ENCODE measurements at places on chromosomes 7 and 10. TPM values are rescaled to one million over a fixed set of nuclear protein-coding genes. Genes with fewer than 3 reads are reported as not detected.

The MGAM2 gene
- total RNA-seq, result not detected

The CDK14 gene
- 0.94 TPM for total RNA-seq

The MBLAC1 gene
- 4.8 TPM for total RNA-seq

The INSYN2A gene
- not detected for total RNA-seq

The TNS3 gene
- total RNA-seq, result 2.0 TPM

The EPO gene
- not detected for total RNA-seq

The PDLIM1 gene
- 10.0 TPM for total RNA-seq

The PTN gene
- total RNA-seq, result not detected

The CDC14C gene
- total RNA-seq, result not detected

DNA sequence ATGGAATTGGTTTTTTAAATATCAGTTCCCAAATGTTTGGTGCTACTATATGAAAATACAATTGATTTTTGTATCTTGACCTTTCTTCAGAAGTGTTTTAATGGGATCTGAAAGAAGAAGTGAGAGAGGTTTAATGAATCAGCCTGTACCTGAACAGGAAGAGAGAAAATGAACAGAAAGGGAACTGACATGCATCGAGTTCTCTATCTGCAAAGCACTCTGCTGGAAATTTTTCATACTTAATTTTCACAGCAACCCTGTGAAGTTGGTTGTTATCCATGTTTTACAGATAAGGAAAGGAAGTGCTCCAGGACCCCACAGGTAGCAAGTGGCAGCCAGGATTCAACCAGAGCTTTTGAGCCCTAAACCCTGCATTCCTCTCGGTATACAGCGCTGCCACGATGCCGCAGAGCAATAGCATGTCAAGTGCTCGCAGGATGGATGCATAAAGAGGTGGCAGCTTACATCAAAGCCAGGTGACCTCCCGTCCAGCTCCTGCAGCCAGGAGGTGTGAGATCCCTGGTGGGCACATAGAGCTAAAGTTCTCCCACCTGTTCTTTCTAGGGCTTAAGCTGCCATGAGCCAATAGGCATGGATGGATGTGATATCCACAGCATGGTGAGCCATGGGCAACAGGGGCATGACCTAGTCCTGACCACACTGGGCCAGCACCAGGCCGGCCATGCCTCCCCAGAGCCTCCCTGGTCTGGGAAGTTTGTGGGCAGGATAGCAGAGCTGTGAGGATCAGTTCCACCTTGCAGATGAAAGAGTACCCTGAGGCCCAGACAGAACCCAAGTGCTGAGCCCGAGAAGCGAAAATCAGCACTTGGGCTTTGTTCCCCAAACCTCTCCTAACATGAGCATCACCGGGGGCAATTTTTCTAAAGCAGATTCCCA lies 57.2 kb downstream of the CALML3 start:
- no peak overlapping the region for H3K4me3 ChIP-seq
- H3K27me3 ChIP-seq, result peaks cover 2% of the 10 kb centered on the region
- H3K27ac ChIP-seq, result no peak overlapping the region
- H3K36me3 ChIP-seq, result no peaks in the 10 kb centered on the region

DNA sequence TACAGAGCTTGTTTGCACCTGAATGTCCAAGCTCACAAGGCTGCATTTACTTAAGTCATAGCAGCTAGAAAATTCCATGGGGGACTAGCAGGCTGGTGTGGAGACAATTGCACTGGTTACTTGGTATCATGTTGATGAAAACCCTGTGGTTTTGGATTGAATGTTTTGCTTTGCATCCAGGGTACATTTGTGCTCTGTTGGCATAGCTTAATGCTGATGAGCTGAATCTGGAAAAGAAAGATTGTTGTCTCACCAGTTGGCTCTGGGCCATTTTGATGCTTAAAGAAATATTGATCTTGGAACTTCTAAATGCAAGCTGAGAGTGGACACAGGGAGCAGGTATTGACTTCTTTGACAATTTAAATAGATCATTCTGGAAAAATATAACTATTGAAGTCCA lies 122.5 kb upstream of the MBL2 start:
- no peaks in the 10 kb centered on the region for H3K27me3 ChIP-seq
- DNase-seq, result no peak
- H3K4me3 ChIP-seq, result no peak overlapping the region
- no peaks in the 10 kb centered on the region for H3K4me1 ChIP-seq

DNA sequence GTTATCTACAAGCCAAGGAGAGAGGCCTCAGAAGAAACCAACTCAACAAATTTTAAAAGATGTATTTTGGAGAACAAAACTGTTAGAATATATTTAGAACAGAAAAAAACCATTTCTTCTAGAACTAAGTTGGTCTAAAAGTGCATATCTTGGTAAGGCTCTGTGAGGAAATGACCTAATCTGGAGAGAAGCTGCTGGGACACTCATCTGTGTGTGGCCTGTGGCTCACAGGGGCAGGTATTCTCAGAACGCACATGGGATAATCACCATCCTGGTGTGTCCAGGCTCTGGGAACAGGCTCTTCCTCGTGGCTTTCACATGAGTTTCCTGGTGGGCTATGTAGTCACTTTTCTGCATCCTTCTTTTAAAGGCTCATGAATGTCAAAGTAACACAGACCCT lies 38.1 kb upstream of the PRSS1 start:
- H3K36me3 ChIP-seq, result no peaks in the 10 kb centered on the region
- H3K4me3 ChIP-seq, result peak overlapping the region; percentile 86
- no peaks in the 10 kb centered on the region for H3K27me3 ChIP-seq

DNA sequence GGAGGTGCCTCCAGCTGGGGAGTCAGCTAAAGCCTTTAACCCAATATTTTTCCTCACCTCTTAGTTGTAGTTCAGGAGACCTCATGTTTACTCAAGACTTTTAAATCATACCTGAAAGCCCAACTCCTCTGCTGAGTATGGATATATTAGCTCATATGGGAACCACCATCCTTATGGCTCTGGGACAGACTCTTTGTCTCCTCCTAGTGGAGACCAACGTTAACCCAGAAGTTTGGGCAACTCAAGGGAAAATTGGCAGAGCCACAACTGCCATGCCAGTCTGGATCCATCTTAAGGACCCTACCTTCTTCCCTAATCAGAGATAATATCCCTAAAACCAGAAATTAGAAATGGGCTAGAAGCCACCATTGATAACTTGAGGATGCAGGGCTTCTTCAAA lies 80.8 kb downstream of the TMEM106B start:
- no peak for DNase-seq
- H3K27ac ChIP-seq, result no peak overlapping the region
- no peak overlapping the region for H3K4me3 ChIP-seq
- H3K36me3 ChIP-seq, result peaks cover 10% of the 10 kb centered on the region

GRCh38 chr10:12723220-12723619 lies 278.3 kb downstream of the CCDC3 start:
- no peaks in the 10 kb centered on the region for H3K27me3 ChIP-seq
- DNase-seq, result no peak
- H3K4me1 ChIP-seq, result no peaks in the 10 kb centered on the region
- H3K27ac ChIP-seq, result no peak overlapping the region

DNA sequence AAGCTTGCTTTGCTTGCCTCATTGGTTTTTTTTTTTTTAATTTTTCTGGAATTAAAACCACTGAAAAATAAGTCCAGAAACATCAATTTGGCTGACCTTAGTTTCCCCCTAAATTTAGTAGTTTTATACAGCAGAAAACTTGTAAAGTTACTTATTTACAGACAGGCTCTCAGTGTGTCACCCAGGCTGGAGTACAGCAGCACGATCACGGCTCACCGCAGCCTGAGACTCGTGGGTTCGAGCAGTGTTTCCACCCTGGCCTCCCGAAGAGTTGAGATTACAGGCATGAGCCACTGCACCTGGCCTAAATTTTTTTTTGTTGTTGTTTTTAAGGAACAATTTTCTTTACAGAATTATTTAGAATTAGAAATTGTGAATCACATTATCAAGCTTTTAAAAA lies 250.5 kb downstream of the SDK1 start:
- no peak overlapping the region for H3K27ac ChIP-seq
- peaks cover 6% of the 10 kb centered on the region for H3K27me3 ChIP-seq
- peaks cover 1% of the 10 kb centered on the region for H3K36me3 ChIP-seq
- no peak overlapping the region for H3K4me3 ChIP-seq
- no peak for DNase-seq

- H3K4me3 ChIP-seq, result no peak overlapping the region
- no peaks in the 10 kb centered on the region for H3K27me3 ChIP-seq
- H3K36me3 ChIP-seq, result no peaks in the 10 kb centered on the region
- no peaks in the 10 kb centered on the region for H3K4me1 ChIP-seq
- H3K27ac ChIP-seq, result no peak overlapping the region
These were observed 28.2 kb downstream of the TAS2R41 start for GRCh38 chr7:143505838-143506237.

DNA sequence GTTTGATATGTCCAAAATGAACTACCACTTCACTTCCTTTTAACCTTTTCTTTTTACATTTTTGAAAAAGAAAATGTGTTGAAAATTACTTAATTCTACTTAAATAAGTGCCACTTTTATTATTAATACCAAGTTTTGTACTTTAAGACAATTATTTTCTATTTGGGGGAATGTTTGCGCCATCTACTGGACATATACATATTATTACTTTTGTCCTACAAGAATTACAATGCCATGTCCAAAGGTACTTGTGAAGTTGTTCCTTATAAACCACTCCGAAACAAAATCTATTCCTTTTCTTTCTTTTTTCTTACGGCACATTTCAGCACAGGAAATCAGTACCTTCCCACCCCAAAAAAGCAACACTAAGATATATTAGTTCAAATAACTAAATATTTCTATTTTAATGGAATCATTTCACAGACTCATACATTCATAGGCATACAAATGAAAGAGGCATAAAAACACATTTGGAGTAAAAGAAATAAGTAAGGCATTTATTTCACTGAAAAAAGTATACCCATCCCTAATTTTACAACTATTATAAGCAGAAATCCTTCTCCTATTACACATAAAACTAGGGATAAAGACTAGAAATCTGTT lies 169.9 kb downstream of the RNF133 start:
- no peak overlapping the region for H3K27ac ChIP-seq
- H3K27me3 ChIP-seq, result no peaks in the 10 kb centered on the region
- H3K36me3 ChIP-seq, result no peaks in the 10 kb centered on the region
- no peak for DNase-seq
- no peaks in the 10 kb centered on the region for H3K4me1 ChIP-seq
- H3K4me3 ChIP-seq, result no peak overlapping the region

DNA sequence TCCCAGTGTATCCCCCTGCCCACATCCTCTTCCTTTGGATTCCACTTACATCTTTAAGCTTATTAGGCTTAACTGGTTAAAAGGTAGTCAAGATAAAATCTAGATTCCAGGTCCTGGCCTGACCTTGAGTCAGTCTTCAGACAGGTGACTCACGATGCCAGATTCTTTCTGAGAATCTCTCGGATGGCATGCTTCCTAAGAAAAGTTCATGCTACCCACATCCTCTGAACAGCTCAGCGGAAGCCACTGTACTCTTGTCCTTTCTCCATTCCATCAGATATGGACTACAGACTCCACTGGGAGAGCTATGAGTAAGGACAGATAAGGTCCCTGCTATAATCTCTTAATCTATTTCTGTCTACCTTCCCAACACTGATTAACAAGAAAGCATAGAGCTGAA lies 43.4 kb downstream of the DNMBP start:
- peaks cover 14% of the 10 kb centered on the region for H3K36me3 ChIP-seq
- no peak overlapping the region for H3K27ac ChIP-seq
- peaks cover 6% of the 10 kb centered on the region for H3K4me1 ChIP-seq
- no peak overlapping the region for H3K4me3 ChIP-seq

DNA sequence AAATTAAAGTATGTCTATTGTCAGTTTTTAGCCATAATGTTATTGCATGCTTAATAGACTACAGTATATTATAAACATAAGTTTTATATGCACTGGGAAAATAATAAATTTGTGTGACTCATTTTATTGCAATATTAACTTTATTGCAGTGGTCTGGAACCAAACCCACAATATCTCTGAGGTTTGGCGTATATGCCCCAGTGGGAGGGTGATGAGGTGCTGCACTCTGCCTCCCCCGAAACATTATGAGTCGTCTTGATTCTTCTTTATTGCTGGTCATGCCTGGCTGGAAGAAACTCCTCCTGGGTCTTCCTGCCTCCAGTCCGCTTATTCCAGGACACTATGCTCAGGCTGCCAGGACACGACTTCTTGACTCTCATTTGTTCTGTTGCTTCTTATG lies 88.4 kb downstream of the MTPN start:
- H3K36me3 ChIP-seq, result no peaks in the 10 kb centered on the region
- H3K27ac ChIP-seq, result no peak overlapping the region
- H3K4me1 ChIP-seq, result no peaks in the 10 kb centered on the region

GRCh38 chr10:124592101-124592500 lies 130.5 kb downstream of the LHPP start:
- DNase-seq, result no peak
- no peak overlapping the region for H3K27ac ChIP-seq
- H3K27me3 ChIP-seq, result no peaks in the 10 kb centered on the region
- H3K4me3 ChIP-seq, result no peak overlapping the region
- H3K36me3 ChIP-seq, result no peaks in the 10 kb centered on the region

- no peak overlapping the region for H3K4me3 ChIP-seq
- no peaks in the 10 kb centered on the region for H3K36me3 ChIP-seq
- H3K4me1 ChIP-seq, result peaks cover 22% of the 10 kb centered on the region
- no peak overlapping the region for H3K27ac ChIP-seq
- peaks cover 58% of the 10 kb centered on the region for H3K27me3 ChIP-seq
- no peak for DNase-seq
These were observed 4.0 kb upstream of the PLXNA4 start for GRCh38 chr7:132580277-132580676.

GRCh38 chr10:31457858-31458257 lies 138.8 kb downstream of the ZEB1 start:
- DNase-seq, result no peak
- peaks cover 9% of the 10 kb centered on the region for H3K4me1 ChIP-seq
- H3K27me3 ChIP-seq, result no peaks in the 10 kb centered on the region

DNA sequence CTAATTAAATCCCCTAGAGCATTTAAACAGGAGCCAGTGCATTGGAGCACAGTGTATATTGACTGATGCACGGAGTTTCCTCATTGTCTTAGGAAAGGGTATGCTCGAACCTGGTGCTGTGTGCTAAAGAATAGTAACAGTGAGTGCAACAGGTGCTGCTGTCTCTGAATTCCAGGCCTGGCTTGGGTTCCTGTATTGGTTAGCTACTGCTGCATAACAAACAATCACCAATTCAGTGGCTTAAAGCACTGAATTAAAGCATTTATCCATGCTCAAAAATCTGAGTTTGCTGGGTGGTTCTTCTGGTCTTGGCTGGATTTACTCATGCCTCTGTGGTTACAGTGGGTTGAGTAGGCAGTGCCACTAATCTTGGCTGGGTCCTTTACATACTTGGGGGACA lies 1.8 kb upstream of the PNLIPRP1 start:
- H3K4me1 ChIP-seq, result no peaks in the 10 kb centered on the region
- no peaks in the 10 kb centered on the region for H3K36me3 ChIP-seq
- DNase-seq, result no peak
- no peak overlapping the region for H3K27ac ChIP-seq

GRCh38 chr7:150742286-150742968 lies 5.2 kb downstream of the GIMAP5 start:
- peaks cover 67% of the 10 kb centered on the region for H3K4me1 ChIP-seq
- no peaks in the 10 kb centered on the region for H3K27me3 ChIP-seq
- peak overlapping the region; percentile 80 for H3K27ac ChIP-seq
- H3K4me3 ChIP-seq, result peak overlapping the region; percentile 98
- no peak for DNase-seq

DNA sequence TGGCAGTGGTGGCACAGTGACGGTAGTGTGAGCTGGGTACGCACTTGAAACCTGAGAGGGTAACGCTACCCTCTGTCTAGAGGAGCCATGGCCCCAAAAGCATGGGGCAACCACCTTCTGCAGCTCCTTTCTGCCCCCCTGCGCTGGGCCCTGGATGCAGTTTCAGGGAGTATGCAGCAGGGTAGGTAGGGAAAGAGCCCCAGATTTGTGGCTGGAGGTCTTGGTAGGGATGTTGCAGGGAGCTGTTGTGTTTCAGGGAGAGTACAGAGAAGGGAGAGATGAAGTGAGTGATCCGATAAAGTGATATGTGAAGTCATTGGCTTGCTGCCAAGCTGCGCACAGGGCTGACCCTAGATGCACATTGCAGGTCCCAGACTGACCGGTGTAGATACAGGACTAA lies 2.7 kb upstream of the PGAM2 start:
- no peaks in the 10 kb centered on the region for H3K27me3 ChIP-seq
- no peaks in the 10 kb centered on the region for H3K36me3 ChIP-seq
- peaks cover 18% of the 10 kb centered on the region for H3K4me1 ChIP-seq
- H3K27ac ChIP-seq, result no peak overlapping the region
- no peak for DNase-seq
